ENCODE measurements at places on chromosomes 7 and 10.

GRCh38 chr10:113045147-113046055, 95.4 kb downstream of the TCF7L2 start:
- H3K4me1 ChIP-seq, result peaks cover 8% of the 10 kb centered on the region
- H3K4me3 ChIP-seq, result no peak overlapping the region

GRCh38 chr7:1045069-1046063, 1.0 kb downstream of the GPR146 start:
- peak overlapping the region; percentile 83 for H3K27ac ChIP-seq
- peaks cover 41% of the 10 kb centered on the region for H3K4me1 ChIP-seq
- no peaks in the 10 kb centered on the region for H3K36me3 ChIP-seq
- H3K4me3 ChIP-seq, result peak overlapping the region; percentile 65

GRCh38 chr10:70212879-70213278, 20.4 kb downstream of the PPA1 start:
- DNase-seq, result no peak
- H3K4me1 ChIP-seq, result no peaks in the 10 kb centered on the region
- H3K36me3 ChIP-seq, result peaks cover 29% of the 10 kb centered on the region

DNA sequence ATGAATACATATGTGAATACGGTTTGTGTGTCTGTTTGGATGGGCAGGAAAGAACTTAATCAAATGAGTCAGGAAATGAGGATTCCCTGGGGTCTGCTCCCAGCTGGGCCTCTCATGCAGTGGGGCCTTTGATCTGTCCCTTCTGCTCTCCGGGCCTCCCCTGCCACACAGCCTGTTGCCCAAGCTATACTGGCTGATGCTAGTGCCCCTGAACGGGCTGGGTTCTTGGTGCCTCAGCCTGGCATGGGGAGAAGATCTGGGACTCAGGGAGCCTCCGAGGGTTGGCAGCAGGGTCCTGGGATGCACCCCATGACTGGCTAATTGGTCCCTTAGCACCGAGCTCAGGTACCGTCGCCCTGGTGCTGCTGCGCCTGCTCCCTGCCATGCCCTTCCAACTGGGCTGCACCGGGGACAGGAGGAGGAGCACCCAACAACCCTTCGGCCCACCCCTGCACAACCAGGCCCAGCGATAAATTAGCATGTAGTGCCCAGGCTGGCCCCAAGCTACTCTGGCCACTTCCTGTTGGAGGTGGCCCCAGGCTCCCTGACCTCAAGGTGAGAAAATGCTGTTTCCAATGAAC, 59.9 kb upstream of the DUSP5 start:
- no peaks in the 10 kb centered on the region for H3K36me3 ChIP-seq
- H3K4me3 ChIP-seq, result no peak overlapping the region
- no peak overlapping the region for H3K27ac ChIP-seq
- H3K4me1 ChIP-seq, result no peaks in the 10 kb centered on the region
- no peaks in the 10 kb centered on the region for H3K27me3 ChIP-seq

DNA sequence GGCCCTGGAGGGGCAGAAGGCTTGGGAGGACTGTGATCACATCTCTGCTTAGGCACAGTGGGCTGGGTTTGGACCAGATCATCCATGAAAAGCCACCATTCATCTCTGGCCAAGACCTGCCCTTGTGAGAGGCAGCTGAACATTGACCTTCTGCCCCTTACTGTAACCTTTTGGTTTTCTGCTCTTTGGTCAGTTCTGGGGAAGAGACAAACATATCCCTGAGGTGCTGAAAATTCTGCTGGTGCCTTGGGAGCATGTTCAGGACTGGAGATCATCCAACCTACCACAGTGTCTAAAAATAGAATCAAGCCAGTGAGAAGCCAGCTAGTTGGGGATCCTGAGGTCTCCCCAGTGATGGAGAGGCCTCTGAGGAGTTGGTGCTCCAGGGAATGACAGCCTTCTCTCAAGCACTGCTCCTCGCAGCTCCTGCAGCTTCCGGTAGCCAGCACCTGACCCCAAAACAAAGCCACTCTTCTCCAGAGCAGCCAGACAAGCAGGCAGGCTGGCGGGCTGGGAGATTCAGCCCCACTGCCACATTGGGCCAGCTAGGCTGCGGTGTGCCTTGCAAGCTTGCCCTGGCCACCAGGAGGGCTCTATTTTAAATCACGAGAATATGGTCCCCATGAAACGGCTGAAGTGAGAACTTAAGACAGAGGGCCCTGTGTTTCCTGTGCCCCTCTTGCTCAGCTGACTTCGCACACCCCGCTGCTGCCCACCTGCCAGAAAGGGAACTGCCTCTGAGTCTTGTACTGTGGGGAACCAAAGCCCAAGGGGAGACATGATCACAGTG, 37.8 kb upstream of the UBE2H start:
- H3K27ac ChIP-seq, result no peak overlapping the region
- H3K4me3 ChIP-seq, result no peak overlapping the region
- H3K27me3 ChIP-seq, result no peaks in the 10 kb centered on the region
- H3K4me1 ChIP-seq, result no peaks in the 10 kb centered on the region
- DNase-seq, result no peak

GRCh38 chr7:33592718-33593117, 312.6 kb upstream of the BMPER start:
- H3K27ac ChIP-seq, result no peak overlapping the region
- H3K4me1 ChIP-seq, result no peaks in the 10 kb centered on the region
- H3K27me3 ChIP-seq, result no peaks in the 10 kb centered on the region
- no peak for DNase-seq
- H3K4me3 ChIP-seq, result no peak overlapping the region

DNA sequence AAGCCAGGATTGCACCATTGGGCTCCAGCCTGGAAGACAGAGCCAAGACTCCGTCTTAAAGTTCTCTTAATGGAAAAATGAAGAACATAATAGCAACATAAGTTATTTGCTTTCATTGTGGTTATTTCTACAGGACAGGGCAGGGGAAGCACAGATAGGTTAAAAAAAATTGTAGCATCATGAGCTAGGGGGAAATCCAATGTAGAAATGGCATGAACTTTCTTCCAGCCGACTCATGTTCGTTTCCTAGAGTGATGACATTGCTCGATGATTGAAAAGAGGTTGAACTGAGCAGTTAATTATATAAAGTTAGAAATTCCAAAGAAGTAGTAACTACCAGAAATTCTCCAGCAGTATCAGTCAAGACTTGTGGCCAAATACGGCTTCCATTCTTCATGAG, 64.9 kb downstream of the DAGLB start:
- no peak overlapping the region for H3K27ac ChIP-seq
- no peaks in the 10 kb centered on the region for H3K27me3 ChIP-seq
- DNase-seq, result no peak
- H3K36me3 ChIP-seq, result no peaks in the 10 kb centered on the region

GRCh38 chr7:27515933-27516332, 146.8 kb downstream of the HIBADH start:
- no peaks in the 10 kb centered on the region for H3K36me3 ChIP-seq
- H3K4me3 ChIP-seq, result no peak overlapping the region
- no peak overlapping the region for H3K27ac ChIP-seq
- H3K4me1 ChIP-seq, result no peaks in the 10 kb centered on the region
- H3K27me3 ChIP-seq, result no peaks in the 10 kb centered on the region

GRCh38 chr10:31678575-31679516, 249.8 kb downstream of the ARHGAP12 start:
- H3K36me3 ChIP-seq, result no peaks in the 10 kb centered on the region
- no peak overlapping the region for H3K4me3 ChIP-seq
- no peaks in the 10 kb centered on the region for H3K4me1 ChIP-seq
- DNase-seq, result no peak
- no peak overlapping the region for H3K27ac ChIP-seq
- H3K27me3 ChIP-seq, result no peaks in the 10 kb centered on the region

- H3K36me3 ChIP-seq, result no peaks in the 10 kb centered on the region
- H3K27me3 ChIP-seq, result no peaks in the 10 kb centered on the region
- no peaks in the 10 kb centered on the region for H3K4me1 ChIP-seq
- DNase-seq, result no peak
Observed at GRCh38 chr7:112995059-112995824, 91.4 kb downstream of the GPR85 start.

DNA sequence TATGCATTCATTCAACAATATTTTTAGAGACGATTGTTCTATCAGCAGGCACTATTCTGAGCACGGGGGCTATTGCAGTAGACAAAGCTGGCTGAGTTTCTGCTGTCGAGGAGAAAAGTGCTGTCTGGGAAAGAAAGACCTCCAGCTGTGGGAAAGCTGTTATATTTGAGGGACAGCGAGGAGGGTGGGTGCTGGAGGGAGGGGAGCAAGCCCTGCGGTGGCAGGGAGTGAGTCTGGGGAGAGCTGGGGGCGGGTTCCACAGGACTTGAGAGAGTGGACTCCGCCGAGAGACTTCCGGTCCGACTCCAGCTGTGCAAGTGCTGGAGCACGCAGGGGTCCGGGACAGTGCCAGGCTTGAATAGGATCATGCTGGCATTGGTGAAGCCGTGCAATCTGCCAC, 602.1 kb upstream of the FOXK1 start:
- H3K27me3 ChIP-seq, result no peaks in the 10 kb centered on the region
- H3K27ac ChIP-seq, result no peak overlapping the region
- no peaks in the 10 kb centered on the region for H3K36me3 ChIP-seq
- DNase-seq, result no peak
- no peak overlapping the region for H3K4me3 ChIP-seq

- H3K4me3 ChIP-seq, result no peak overlapping the region
- H3K27me3 ChIP-seq, result no peaks in the 10 kb centered on the region
- H3K27ac ChIP-seq, result no peak overlapping the region
- no peaks in the 10 kb centered on the region for H3K4me1 ChIP-seq
- DNase-seq, result no peak
- H3K36me3 ChIP-seq, result no peaks in the 10 kb centered on the region
Observed at GRCh38 chr7:141528399-141528798, 22.8 kb upstream of the AGK start.

DNA sequence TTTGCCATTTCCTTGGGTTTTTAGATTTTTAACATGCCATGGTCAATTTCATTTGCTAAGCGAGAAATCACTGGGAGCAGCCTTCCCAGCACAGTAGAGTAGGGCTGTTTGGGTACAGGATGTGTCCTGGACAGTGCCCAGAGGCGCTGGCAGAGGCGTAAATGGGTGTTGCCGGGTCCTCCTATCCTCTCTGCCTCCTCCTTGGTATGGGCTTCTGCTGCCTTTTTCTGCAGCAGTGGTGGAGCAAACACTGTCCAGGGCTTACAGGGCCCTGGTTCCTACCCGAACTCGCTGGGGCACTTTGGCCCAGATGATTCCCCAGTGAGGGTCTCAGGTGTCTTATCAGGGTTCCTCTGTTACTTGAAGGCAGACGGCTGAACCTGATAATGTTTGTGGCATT, 298.3 kb downstream of the RPS24 start:
- H3K4me1 ChIP-seq, result no peaks in the 10 kb centered on the region
- no peak overlapping the region for H3K4me3 ChIP-seq
- H3K36me3 ChIP-seq, result no peaks in the 10 kb centered on the region
- no peaks in the 10 kb centered on the region for H3K27me3 ChIP-seq

- H3K27ac ChIP-seq, result peak overlapping the region; percentile 20
- H3K4me1 ChIP-seq, result no peaks in the 10 kb centered on the region
- peak; percentile 8 for DNase-seq
Observed at GRCh38 chr10:74683621-74684364, 142.6 kb upstream of the KAT6B start.

DNA sequence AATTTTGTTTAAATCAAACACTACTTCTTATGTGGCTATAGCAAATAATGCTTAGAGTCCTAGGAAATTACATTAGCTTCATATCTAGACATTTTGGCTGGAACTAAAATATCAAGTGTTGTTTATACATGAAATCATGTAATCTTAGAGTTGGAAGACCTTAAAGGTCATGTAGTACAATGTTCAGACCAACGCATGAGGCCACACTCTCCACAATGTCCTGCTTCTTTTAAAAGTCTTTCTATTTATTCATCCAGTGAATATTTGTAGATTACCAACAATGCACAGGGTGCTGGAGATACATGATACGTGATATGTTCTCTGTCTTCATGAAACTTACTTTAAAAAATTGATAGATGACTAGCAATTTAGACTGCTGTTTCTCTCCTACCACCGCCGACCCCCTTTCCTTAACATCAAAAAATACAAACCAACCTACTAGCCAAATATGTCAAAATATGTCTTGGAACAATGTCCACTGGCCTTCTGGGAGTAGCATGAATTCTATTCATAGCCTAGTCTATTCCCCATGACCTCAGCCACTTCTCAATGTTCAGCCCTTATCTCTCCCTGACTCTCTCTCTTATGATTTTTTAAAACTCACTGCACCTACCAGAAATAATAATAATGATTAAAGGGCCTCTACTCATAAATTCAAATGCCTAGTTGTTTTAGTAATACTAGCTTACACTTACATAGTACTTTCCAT, 59.5 kb upstream of the CAV2 start:
- DNase-seq, result no peak
- H3K4me3 ChIP-seq, result no peak overlapping the region
- no peaks in the 10 kb centered on the region for H3K4me1 ChIP-seq
- no peaks in the 10 kb centered on the region for H3K36me3 ChIP-seq
- H3K27ac ChIP-seq, result no peak overlapping the region
- H3K27me3 ChIP-seq, result no peaks in the 10 kb centered on the region

DNA sequence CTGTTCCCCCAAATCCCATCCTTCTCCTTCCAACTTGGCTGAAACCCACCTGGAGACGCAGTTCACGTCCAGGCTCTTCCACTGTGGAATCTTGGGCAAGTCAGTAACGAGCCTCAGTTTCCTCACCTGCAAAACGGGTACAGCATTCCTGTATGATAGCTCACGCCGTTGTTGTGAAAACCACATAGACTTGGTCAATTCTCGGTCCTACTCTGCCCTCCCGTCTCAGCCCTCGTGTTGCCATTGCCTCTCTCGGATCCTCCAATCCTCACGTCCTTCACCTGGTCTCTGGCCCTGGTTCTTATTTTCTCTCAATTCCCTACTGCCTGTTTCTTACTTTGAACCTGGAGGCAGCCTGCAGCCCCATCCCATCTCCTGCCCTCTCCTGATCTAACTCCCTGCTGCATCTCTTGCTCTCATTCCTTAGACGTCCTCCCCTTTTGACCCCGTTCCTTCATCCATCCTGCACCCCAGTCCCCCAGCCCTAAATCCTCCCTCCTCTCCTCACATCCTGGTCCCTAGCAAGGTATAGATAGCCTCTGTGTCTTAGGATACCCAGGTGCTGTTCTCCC, 2.0 kb upstream of the MUC12 start:
- no peaks in the 10 kb centered on the region for H3K4me1 ChIP-seq
- no peak overlapping the region for H3K27ac ChIP-seq
- H3K4me3 ChIP-seq, result no peak overlapping the region

GRCh38 chr7:584122-584465, 64.4 kb upstream of the PDGFA start:
- no peak overlapping the region for H3K4me3 ChIP-seq
- no peak for DNase-seq
- no peak overlapping the region for H3K27ac ChIP-seq
- no peaks in the 10 kb centered on the region for H3K4me1 ChIP-seq
- no peaks in the 10 kb centered on the region for H3K36me3 ChIP-seq

GRCh38 chr10:97943294-97943693, 87.1 kb downstream of the CRTAC1 start:
- H3K36me3 ChIP-seq, result no peaks in the 10 kb centered on the region
- H3K27me3 ChIP-seq, result no peaks in the 10 kb centered on the region

- H3K27me3 ChIP-seq, result no peaks in the 10 kb centered on the region
- H3K4me1 ChIP-seq, result peaks cover 9% of the 10 kb centered on the region
- H3K27ac ChIP-seq, result no peak overlapping the region
- no peaks in the 10 kb centered on the region for H3K36me3 ChIP-seq
- H3K4me3 ChIP-seq, result no peak overlapping the region
Observed at GRCh38 chr7:55575098-55575497, 2.8 kb upstream of the VOPP1 start.

Measured in pancreas (tissue), 10 donors.